Endothelial cell of umbilical vein (primary cell): ENCODE measurements at places on chromosomes 7 and 10. TPM values are rescaled to one million over a fixed set of nuclear protein-coding genes. Genes with fewer than 3 reads are reported as not detected.

The CCZ1 gene
- total RNA-seq = 84.1 and 95.5 TPM in 2 replicates

The PROSER2 gene
- total RNA-seq = 22.6 and 23.5 TPM in 2 replicates

The CNPY4 gene
- 18.0 and 33.7 TPM in 2 replicates for total RNA-seq

The C10orf95 gene
- total RNA-seq = not detected in 2 replicates

The SLC18A2 gene
- total RNA-seq = not detected in 2 replicates

The NUTM2B gene
- total RNA-seq = 0.14 and 0.86 TPM in 2 replicates

The LRIT1 gene
- not detected in 2 replicates for total RNA-seq

The IL15RA gene
- total RNA-seq = 16.1 and 18.8 TPM in 2 replicates

The FXYD4 gene
- not detected in 2 replicates for total RNA-seq

The PAPOLB gene
- 0.07 TPM in 2 replicates for total RNA-seq

The IL2RA gene
- total RNA-seq = not detected in 2 replicates

The CDH23 gene
- total RNA-seq = not detected in 2 replicates

The WEE2 gene
- not detected in 2 replicates for total RNA-seq

The ZNF398 gene
- total RNA-seq = 8.6 and 10.6 TPM in 2 replicates

The SFMBT2 gene
- 0.44 and 0.64 TPM in 2 replicates for total RNA-seq

The NFE2L3 gene
- total RNA-seq = 28.4 and 40.2 TPM in 2 replicates

The CDC14C gene
- not detected in 2 replicates for total RNA-seq

The SPDYE2 gene
- not detected in 2 replicates for total RNA-seq

The C10orf67 gene
- not detected in 2 replicates for total RNA-seq

The TMEM273 gene
- total RNA-seq = 2.1 and 3.7 TPM in 2 replicates

The CUBN gene
- 2.7 and 3.0 TPM in 2 replicates for total RNA-seq

The NOC3L gene
- total RNA-seq = 19.8 and 20.5 TPM in 2 replicates

The MARCHF5 gene
- 48.0 and 55.7 TPM in 2 replicates for total RNA-seq

The ZNF438 gene
- total RNA-seq = 11.2 and 15.1 TPM in 2 replicates

The SPDYE5 gene
- total RNA-seq = 0.16 TPM in 1 of 2 replicates, not detected in the other

The GSAP gene
- total RNA-seq = 2.4 and 5.8 TPM in 2 replicates

The OR2A12 gene
- total RNA-seq = not detected in 2 replicates

The PPP1R3C gene
- total RNA-seq = 0.74 and 1.6 TPM in 2 replicates

The GGCT gene
- total RNA-seq = 44.3 and 46.9 TPM in 2 replicates

The IPMK gene
- total RNA-seq = 8.1 and 8.2 TPM in 2 replicates

The BICC1 gene
- 0.29 and 0.32 TPM in 2 replicates for total RNA-seq

The FEZF1 gene
- not detected in 2 replicates for total RNA-seq

The PBLD gene
- 3.6 and 5.1 TPM in 2 replicates for total RNA-seq

The COL13A1 gene
- 26.7 and 47.5 TPM in 2 replicates for total RNA-seq

The FHIP2A gene
- total RNA-seq = 34.8 and 39.6 TPM in 2 replicates

The FBXL13 gene
- 4.6 and 5.2 TPM in 2 replicates for total RNA-seq

The NACAD gene
- 4.3 and 6.6 TPM in 2 replicates for total RNA-seq

The CUZD1 gene
- total RNA-seq = 1.1 and 1.5 TPM in 2 replicates

The GPNMB gene
- total RNA-seq = 0.33 and 0.35 TPM in 2 replicates
